ENCODE measurements at places on chromosomes 12 and 14. TPM values are rescaled to one million over a fixed set of nuclear protein-coding genes. Genes with fewer than 3 reads are reported as not detected.

Gene KRT83
- total RNA-seq: not detected

Gene SMCO2
- not detected for total RNA-seq

Gene OLR1
- 0.55 TPM for total RNA-seq

Gene NRL
- 1.5 TPM for total RNA-seq

Gene B4GALNT1
- 4.7 TPM for total RNA-seq

All from left ventricle myocardium inferior (tissue), 1 donor.